NCI-H2171 treated with DMSO at 0.1 percent for 48 hours (cell line): ENCODE measurements at places on chromosomes 6 and 20.

DNA sequence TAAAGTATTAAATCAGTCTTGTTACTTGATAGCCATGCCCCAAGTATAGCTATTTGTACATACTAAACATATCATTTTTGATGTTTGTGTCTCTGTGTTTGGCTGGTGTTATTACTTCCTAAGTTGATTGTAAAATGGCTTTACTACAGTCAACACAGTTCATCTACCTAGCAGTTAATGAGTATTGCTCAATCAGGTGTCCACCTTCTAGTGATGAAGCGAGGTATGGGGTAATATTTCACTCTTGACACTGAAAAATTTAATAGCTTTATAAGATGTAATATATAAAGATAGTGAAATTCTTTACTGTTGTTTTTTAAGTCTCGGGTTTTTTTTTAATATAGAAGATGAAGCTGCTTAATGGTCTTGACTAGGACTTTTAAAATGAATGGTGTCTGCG, 18.9 kb downstream of the TMEM14A start:
- DNase-seq, result no peak

GRCh38 chr6:163994566-163994965, 580.0 kb downstream of the QKI start:
- no peak for DNase-seq

GRCh38 chr6:154632119-154632518, 101.1 kb upstream of the SCAF8 start:
- no peak for DNase-seq

- DNase-seq, result peak; percentile 68
Measured at GRCh38 chr6:43455531-43456428, at the start of gene DLK2. Gene DLK2, minus strand, starts transcription at chr6:43455548. Its CDS starts 723 bp downstream, at chr6:43454825.

GRCh38 chr6:29561091-29561490, 1.6 kb upstream of the UBD start:
- no peak for DNase-seq
